ENCODE measurements at places on chromosomes 12 and 14. TPM values are rescaled to one million over a fixed set of nuclear protein-coding genes. Genes with fewer than 3 reads are reported as not detected.

DNA sequence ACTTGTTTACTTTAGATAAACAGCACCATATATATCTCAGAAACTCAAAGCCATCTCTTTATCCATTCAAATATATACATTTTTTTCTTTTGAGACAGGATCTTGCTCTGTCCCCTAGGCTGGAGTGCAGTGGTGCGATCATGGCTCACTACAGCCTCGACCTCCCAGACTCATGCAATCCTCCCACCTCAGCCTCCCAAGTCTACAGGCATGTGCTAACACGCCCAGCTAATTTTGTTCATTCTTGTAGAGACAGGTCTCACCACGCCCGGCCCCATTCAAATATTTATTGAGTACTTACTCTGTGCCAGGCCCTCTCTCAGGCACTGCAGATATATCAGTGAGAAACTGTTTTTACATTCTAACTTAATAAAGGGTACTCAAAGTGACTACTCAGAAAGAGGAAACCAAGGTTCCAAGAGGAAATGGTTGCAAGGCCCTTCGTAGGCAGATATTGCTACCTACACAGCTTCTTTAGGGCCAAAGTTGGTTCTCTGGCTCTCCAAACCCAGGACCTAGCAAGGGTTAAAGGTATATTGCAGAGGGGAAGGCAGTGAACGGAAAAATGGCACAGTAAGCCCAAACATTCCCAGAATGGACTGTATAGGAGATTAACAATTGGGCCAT lies 2.9 kb downstream of the ATXN3 start:
- H3K27me3 ChIP-seq, result no peaks in the 10 kb centered on the region
- H3K4me3 ChIP-seq, result no peak overlapping the region
- H3K27ac ChIP-seq, result no peak overlapping the region
- H3K36me3 ChIP-seq, result no peaks in the 10 kb centered on the region
- DNase-seq, result no peak
- peaks cover 5% of the 10 kb centered on the region for H3K4me1 ChIP-seq

DNA sequence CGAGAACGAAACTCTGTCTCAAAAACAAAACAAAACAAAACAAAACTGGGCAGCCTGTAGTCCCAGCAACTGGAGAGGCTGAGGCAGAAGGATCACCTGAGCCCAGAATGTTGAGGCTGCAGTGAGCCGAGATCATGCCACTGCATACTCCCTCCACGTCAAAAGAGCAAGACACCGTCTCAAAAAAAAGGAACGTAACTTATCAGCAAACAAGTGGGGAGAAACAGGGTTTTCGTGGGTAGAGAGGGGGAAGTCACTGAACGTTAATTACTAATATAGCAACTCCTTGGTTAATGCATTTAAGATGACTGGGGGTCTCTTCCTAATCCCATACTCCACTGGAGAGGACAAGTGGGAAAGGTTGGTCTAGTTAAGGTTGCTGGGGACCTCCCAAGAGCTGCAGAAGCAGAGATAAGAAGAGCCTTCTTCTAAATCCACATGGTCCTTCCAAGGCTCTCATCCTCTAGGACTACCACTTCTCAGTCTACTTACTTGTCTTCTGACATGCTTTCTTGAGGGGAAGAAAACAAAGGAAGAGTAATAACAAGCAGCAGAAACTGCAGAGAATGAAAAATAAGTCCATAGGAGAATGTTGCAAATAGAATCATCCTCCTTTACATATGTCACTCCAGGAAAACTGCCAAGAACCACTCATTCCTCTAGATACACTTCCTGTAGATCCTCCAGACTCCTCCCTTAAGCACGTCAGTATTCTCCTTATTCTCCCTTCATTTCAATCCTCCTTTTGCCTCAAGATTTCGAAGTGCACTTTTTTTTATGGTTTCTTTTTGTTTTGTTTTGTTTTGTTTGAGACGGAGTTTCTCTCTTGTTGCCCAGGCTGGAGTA lies 5.8 kb downstream of the NUMB start:
- H3K27me3 ChIP-seq, result no peaks in the 10 kb centered on the region
- H3K27ac ChIP-seq, result peak overlapping the region; percentile 3
- DNase-seq, result peak; percentile 44
- H3K36me3 ChIP-seq, result peaks cover 3% of the 10 kb centered on the region
- H3K4me1 ChIP-seq, result peaks cover 28% of the 10 kb centered on the region

- DNase-seq, result no peak
- peaks cover 63% of the 10 kb centered on the region for H3K36me3 ChIP-seq
- H3K27me3 ChIP-seq, result no peaks in the 10 kb centered on the region
- no peak overlapping the region for H3K4me3 ChIP-seq
These were observed 100.7 kb downstream of the PPP2R5C start for GRCh38 chr14:101862177-101862576.

DNA sequence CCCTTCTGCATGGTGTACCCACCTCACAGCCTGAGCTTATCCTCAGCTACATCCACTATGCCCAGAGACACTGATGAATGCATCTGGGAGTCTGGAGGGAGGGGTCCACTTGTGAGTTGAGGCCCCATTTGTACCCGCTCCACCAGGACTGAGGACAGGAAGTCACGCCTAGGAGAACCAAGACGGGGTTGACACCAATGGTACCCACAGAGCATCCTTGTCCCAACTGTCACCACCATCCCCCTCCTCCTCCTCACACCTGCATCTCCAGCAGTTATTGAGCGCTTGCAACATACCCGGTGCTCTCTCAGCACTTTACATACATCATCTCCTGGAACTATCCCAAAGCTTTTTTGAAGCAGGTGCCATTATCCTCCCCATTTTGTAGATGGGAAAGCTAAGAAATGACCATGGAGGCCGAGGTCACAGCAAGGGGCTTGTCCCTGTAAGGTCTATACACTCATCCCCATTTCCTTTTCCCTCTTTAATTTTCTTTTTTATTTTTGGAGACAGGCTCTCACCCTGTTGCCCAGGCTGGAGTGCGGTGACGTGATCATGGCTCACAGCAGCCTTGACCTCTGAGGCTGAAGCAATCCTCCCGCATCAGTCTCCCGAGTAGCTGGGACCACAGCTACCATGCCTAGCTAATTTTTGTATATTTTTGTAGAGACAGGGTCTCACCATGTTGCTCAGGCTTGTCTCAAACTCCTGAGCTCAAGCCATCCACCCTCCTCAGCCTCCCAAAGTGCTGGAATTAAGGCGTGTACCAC lies 31.7 kb downstream of the DGLUCY start:
- H3K4me3 ChIP-seq, result no peak overlapping the region
- no peak for DNase-seq
- peaks cover 21% of the 10 kb centered on the region for H3K4me1 ChIP-seq
- H3K27me3 ChIP-seq, result no peaks in the 10 kb centered on the region

GRCh38 chr12:67772267-67773169 lies 124.0 kb downstream of the DYRK2 start:
- no peak overlapping the region for H3K27ac ChIP-seq
- H3K36me3 ChIP-seq, result no peaks in the 10 kb centered on the region
- no peak overlapping the region for H3K4me3 ChIP-seq
- no peaks in the 10 kb centered on the region for H3K4me1 ChIP-seq
- no peaks in the 10 kb centered on the region for H3K27me3 ChIP-seq

DNA sequence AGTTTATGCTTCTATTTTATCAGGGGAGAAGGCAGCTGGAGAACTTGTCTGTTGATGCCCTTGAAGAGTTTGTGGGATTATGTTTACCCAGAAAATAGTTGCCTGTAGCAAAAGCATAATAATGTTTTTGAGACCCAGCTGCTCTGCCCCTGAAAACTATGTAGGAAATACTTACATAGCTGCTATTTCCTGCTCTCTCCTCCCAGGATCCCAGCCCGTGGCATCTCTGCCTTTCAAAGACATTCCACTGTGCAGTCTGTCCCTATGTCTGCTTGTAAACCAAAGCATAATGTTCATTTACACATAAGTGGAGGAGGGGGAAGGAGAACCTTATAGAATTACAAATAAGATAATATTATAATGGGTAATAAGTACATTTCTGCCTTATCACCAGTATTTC lies 198.7 kb downstream of the SYT1 start:
- no peaks in the 10 kb centered on the region for H3K36me3 ChIP-seq
- no peak for DNase-seq
- H3K4me1 ChIP-seq, result no peaks in the 10 kb centered on the region
- H3K27ac ChIP-seq, result no peak overlapping the region
- no peak overlapping the region for H3K4me3 ChIP-seq

DNA sequence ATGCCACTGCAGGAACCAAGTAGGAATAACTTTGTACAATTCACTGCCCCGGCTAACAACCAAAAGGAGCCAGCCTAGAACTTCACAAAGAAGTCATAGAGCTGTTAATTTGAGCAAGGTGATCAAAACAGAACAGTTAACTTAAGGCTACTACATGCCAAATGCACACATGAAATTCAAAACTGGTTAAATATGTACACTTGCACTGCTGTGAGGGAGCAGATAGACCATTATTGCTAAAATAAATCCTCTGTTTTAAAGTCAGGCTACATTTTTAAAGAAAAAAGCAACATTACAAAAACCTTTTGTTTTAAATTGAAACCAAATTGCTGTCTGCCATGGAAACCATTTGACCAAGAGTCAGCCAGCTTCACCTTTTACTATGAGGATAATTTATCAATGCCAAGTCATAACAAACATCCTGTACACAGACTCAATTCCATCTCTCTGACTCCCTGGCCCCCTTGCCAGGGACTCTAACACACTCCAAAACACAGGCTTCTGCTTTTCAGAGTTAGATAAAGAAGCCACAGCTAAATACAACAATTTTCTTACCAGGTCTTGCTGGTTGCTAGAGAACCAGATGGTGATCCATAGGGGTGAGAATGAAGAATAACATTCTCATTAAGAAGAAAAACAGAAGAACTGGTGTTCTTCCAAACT lies 84.0 kb downstream of the LRP6 start:
- H3K4me3 ChIP-seq, result no peak overlapping the region
- no peak for DNase-seq
- no peaks in the 10 kb centered on the region for H3K36me3 ChIP-seq
- H3K27ac ChIP-seq, result no peak overlapping the region

GRCh38 chr12:22634883-22635282 lies 9.9 kb downstream of the ETNK1 start:
- H3K4me3 ChIP-seq, result no peak overlapping the region
- H3K27me3 ChIP-seq, result no peaks in the 10 kb centered on the region
- H3K27ac ChIP-seq, result no peak overlapping the region

DNA sequence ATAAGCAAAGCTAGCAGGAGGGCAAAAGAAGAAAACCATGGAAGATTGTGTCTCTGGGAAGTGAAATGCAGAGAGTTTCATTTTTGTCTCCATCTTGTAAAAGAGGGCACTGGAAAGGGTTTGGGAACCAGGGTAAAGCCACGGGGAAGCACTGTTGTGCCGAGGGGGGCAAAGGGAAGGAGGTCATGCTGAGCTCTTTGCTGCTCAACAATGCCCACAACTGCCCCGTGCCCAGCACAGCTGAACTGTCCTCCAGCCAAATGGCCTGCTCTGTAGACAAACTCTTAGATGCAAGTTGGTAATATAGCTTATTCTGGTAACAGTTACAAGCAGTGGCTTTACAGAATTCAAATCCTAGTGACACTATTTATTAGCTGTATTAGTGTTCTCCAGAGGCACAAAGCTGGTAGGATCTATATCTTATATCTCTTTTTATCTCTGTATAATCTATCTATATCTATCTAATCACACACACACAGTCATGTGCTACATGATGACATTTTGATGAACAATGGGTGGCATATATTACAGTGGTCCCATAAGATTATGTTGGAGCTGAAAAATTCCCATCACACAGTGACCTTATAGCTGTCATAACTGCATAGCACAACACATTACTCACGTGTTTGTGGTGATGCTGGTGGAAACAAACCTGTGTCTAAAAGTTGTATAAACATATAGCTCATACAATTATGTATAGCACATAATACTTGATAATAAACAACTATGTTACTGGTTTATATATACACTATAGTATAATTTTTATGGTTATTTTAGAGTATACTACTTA lies 203.4 kb upstream of the DDHD1 start:
- H3K4me3 ChIP-seq, result no peak overlapping the region
- no peaks in the 10 kb centered on the region for H3K4me1 ChIP-seq
- no peak overlapping the region for H3K27ac ChIP-seq
- DNase-seq, result no peak
- H3K27me3 ChIP-seq, result no peaks in the 10 kb centered on the region

- no peaks in the 10 kb centered on the region for H3K4me1 ChIP-seq
- DNase-seq, result no peak
- no peaks in the 10 kb centered on the region for H3K36me3 ChIP-seq
- H3K4me3 ChIP-seq, result no peak overlapping the region
- H3K27ac ChIP-seq, result peak overlapping the region; percentile 16
These were observed 33.9 kb upstream of the VASH1 start for GRCh38 chr14:76727384-76727783.

- H3K27me3 ChIP-seq, result no peaks in the 10 kb centered on the region
- no peak overlapping the region for H3K27ac ChIP-seq
- no peaks in the 10 kb centered on the region for H3K36me3 ChIP-seq
- no peaks in the 10 kb centered on the region for H3K4me1 ChIP-seq
- H3K4me3 ChIP-seq, result no peak overlapping the region
These were observed 72.3 kb downstream of the ANO2 start for GRCh38 chr12:5872745-5873144.

DNA sequence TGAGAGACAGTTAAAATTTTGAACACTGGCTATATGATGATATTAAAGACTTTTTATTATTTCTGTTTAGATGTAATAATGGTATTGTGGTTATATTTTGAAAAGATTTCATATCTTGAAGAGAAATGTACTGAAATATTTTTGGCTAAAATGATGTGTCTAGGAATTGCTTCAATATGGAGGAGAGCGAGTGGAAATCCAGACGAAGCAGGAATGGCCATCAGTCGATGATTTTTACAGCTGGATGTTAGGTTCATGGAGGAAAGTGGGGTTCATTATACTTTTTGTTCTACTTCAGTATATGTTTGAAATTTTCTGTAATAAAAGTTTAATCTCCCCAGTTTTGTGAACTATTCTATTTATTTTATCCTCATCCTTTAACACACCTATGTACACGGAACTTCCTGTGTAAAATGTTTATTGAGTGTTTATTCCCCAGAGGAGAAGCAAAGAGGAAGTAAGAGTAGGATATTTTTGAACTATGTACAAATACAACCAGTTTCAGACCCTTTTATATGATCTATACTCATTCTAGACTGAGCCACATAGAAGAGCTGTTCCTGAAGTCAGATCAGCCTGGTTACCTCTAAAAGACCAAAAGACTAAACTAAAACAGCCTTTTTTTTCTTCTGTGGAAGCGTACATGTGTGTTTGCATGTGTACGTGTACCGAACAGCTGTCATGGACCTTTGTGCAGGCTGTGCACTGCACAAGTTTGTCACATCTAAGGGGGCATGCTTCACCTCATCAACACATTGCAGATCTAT lies 211.0 kb upstream of the NUDT4 start:
- peaks cover 58% of the 10 kb centered on the region for H3K4me1 ChIP-seq
- peak; percentile 64 for DNase-seq
- no peaks in the 10 kb centered on the region for H3K36me3 ChIP-seq
- H3K27me3 ChIP-seq, result no peaks in the 10 kb centered on the region
- peak overlapping the region; percentile 33 for H3K4me3 ChIP-seq

DNA sequence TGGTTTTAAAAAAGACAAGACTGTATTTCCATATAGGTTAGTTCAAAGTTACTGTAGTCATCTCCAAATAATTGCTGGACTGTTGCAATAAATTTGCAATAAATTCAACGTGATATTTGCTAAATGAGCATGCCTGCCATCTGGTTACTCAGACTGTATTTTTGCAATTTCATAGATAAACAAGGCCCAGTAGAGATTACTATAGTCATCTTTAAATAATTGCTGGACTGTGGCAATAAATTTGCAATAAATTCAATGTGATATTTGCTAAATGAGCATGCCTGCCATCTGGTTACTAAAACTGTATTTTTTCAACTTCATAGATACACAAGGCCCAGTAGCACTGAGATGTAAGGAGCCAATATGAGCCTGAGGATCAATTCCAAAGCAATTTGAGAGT lies 5.6 kb downstream of the NTN4 start:
- H3K36me3 ChIP-seq, result no peaks in the 10 kb centered on the region
- H3K27me3 ChIP-seq, result peaks cover 25% of the 10 kb centered on the region
- peaks cover 7% of the 10 kb centered on the region for H3K4me1 ChIP-seq

Gene TOMM20L
- 0.70 TPM for total RNA-seq

Gene CFAP54
- 0.24 TPM for total RNA-seq

Gene FIGNL2
- total RNA-seq, result 0.79 TPM

Gene C1QL4
- not detected for total RNA-seq

Gene MTHFD1
- total RNA-seq, result 51.3 TPM

Measured in B cell (primary cell).